ENCODE measurements at places on chromosomes 1 and 21.

GRCh38 chr1:22137004-22137720 lies 5.7 kb downstream of the WNT4 start:
- DNase-seq, result peak; percentile 59

- DNase-seq, result no peak
Observed at GRCh38 chr1:166905900-166906299, 29.8 kb upstream of the TADA1 start.

DNA sequence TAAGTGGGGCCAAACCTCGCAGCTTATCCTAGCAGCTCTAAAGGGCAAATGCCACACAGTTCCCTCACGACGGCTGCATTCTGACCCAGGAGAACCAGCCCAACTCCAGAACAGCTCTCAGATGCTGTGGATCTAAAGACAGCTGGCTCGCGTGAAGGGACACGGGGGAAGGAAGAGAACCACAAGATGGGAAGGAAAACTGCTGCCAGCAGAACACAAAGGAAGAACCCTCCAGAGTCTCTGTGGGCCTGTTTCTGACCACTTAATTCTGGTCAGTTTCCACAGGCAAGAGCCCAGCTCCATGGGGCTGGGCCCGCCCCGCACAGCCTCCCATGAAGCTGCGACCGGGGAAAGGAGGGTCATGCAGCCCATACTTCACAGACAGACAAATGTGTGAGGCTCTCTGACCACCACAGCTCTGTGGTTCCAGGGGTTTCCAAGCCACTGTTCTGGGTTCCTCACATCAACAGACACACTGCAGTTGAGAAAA lies 61.1 kb downstream of the SLC45A1 start:
- DNase-seq, result no peak

DNA sequence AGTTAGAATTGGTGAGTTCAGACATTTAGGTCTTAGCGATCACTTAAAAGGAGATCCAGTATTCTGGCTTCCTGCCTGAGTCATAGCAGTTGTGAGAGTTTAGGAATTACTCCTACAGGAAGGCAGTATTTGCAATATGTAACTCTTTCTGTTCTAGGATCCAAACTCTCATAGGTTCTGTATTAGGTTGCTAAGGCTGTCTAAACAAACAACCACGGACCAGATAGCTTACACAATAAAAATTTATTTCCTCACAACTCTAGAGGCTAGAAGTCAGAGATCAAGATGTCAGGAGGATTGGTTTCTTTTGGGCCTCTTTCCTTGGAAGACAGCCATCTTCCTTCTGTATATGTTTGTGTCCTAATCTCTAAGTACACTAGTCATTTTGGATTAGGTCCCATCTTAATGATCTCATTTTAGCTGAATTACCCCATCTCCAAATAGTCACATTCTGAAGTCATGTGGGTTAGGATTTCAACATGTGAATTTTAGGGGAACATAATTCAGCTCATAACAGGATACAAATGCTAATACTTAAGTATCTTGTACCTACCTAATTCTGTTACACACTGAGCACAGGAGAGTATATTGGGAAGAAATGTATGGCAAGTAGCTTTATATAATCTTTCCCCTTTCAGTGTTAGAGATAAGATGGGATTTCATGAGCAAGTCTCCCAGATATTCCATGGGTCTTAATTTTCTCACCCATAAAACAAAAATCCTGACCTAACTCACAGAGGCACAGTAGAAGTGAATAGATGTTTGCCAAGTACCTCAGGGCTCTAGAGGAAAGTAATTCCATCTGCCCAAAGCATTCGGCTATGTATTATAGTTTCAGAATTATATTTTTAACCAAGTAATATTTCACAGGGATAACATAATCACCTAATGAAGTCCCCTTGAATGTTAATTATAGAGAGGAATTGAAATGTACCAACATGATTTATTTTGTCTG lies 144.4 kb downstream of the PTBP2 start:
- DNase-seq, result no peak

GRCh38 chr1:225366552-225366951 lies 61.3 kb downstream of the LBR start:
- DNase-seq, result no peak

- DNase-seq, result no peak
Observed at GRCh38 chr1:931380-932172, 7.9 kb downstream of the SAMD11 start.

GRCh38 chr1:228018961-228019721 lies 12.3 kb downstream of the WNT3A start:
- no peak for DNase-seq

DNA sequence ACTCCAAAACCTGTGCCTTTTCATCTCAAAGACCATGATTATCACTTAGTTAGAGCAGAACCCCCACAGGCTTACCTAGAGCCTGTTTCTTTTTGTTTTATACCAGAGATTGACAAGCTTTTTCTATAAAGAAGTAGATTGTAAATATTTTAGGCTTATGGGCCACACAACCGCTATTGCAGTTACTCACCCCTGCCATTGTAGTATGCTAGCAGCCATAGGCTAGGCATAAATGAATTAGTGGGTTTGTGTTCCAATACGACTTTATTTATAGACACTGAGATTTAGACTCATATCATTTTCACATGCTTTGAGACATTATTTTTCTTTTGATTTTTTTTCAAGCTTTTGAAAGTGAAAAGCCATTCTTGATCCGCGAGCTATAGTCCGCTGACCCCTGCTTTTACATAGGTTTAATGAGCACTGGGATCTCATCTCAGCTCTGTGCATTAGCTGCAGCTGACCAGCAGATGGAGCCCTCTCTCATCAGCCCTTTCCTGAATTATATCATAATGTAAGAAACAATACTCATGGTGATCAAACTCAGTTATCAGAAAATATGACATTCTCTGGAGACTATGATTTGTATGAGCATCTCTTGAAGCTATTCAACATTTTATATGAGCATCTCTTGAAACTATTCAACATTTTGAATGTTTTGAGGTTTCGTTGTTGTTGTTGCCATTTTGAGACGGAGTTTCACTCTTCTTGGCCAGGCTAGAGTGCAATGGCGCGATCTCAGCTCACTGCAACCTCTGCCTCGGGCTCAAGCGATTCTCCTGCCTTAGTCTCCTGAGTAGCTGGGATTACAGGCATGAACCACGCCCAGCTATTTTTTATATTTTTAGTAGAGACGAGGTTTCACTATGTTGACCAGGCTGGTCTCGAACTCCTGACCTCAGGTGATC lies 111.9 kb upstream of the L1TD1 start:
- no peak for DNase-seq

- DNase-seq, result no peak
Observed at GRCh38 chr1:165560883-165561656, 17.3 kb downstream of the LRRC52 start.

DNA sequence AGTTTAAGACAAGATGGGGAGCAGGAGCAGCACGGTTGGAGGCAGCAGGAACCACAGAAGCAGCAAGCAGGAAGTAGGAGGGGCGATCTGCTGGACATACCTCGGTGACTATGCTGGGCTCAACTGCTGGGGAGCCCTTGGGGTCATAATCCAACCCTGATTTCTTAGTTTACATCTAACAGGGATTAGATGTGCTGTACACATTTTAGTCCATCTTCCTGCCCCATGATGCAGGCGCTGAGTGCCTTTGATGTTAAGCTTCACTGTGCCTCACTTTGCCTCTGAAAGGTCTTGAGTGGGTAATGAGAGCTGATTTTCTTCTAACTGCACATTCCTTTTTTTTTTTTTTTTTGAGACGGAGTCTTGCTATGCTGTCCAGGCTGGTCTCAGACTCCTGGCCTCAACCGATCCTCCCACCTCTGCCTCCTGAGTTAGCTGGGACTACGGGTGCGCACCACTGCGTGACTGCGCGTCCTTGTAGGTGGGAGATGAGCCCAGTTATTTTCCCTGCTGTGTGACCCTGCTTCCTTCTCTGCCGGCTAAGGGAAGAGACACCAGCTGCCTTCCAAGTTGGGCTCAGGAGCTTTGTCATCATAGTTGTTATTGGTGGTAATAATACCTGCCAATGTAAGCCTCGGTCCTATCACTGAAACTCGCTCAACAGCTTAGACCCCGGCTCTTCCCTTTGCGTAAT lies 1.1 kb upstream of the RCAN3 start:
- no peak for DNase-seq
